ENCODE measurements at places on chromosomes 2 and 18.

DNA sequence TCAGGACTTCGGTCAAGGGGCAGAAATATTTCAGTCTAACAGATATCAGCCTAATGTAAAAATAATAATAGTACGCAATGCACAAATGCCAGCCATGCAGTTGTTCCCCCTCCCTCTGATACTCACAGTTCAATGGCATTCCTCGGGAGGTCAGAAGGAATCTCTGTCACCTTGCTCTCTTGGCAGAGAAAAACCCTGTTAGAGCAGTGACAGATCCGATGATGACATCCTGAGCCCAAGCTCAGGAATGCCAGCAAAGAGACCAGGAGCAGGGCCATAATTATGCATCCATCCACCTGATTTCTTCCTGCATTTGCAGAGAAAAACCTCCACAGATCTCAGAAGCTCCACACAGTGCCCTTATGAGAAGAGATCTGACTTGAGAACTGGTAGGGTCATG is at the start of gene FSHR:
Gene FSHR, minus strand, starts transcription at position 376 of the 400 bp plus-strand sequence. Its CDS starts 98 bp downstream, at position 278.
- no peak for DNase-seq

DNA sequence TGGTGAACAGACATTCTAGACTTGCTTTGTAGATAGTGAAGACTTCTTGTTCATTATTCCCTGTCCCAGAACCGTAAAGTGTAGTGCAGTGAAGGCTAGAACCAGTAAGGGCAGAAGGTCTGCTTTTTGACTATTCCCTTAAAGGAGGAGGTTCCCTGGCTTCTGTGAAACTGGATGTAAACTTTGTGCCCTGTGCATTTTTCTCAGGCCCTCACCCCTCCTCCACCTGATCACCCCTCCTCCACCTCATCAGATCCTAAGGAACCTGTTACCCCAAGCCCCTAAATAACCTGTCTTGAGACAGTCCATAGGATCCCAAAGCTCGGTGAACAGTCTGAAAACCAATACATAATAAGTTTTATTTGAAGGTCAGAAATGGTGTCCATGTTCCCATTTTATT is 33.7 kb downstream of the SFT2D3 start:
- no peak for DNase-seq

- DNase-seq: no peak
Observed at GRCh38 chr18:58387716-58388115, 241.2 kb downstream of the ALPK2 start.

- no peak for DNase-seq
Observed at GRCh38 chr2:227536445-227536844, 62.2 kb upstream of the SCYGR2 start.

GRCh38 chr18:58646334-58646862 is 17.5 kb upstream of the ALPK2 start:
- DNase-seq: no peak

GRCh38 chr2:204395539-204395938 is 149.7 kb upstream of the PARD3B start:
- DNase-seq: no peak

GRCh38 chr18:32530947-32531651 is 60.4 kb upstream of the GAREM1 start:
- no peak for DNase-seq

DNA sequence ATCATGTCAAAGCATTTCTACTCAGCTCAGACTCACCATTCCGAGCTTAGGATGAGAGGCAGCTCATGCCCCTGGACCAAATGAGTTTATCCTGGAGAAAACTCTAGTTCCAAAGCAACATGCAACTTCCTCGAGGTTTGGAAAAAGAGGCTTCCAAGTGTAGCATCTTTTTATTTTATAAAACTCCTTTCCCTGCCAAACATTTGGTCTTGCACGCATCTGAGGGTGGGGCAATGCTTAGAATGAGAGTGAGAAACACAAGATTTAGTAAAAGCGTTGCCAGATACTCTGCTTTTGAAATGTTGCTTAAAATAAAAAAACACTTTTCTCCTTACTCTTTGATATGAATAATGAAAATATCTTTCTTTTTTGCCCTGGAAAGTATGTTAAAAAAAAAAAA is 151.5 kb downstream of the NCKAP5 start:
- DNase-seq: no peak

DNA sequence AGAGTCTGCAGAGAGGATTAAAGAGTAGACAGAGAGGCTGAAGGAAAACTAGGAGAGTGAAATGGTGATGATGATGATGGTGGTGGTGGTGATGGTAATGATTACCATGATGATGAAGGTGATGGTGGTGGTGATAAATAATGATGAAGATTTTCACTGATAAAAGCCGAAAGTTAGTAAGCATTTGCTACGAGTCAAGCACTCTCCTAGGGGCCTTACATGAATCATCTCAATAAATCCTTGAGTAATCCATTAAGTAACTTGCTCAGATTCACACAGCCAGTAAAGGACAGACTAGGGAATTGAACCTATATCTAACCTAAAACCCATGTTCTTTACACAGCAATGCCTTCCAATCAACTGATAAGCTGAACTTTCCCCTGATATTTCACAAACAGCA is 106.7 kb upstream of the PGAP1 start:
- DNase-seq: no peak

- no peak for DNase-seq
Observed at GRCh38 chr2:65264821-65265670, 37.4 kb downstream of the ACTR2 start.

- no peak for DNase-seq
Observed at GRCh38 chr18:78660311-78660710, 319.3 kb upstream of the SALL3 start.

All from T-cell (primary cell).